ENCODE measurements at places on chromosomes 6 and 20.

GRCh38 chr6:42136508-42137193, 5.8 kb downstream of the C6orf132 start:
- DNase-seq: no peak

GRCh38 chr6:15544321-15544900, 118.4 kb downstream of the DTNBP1 start:
- DNase-seq: no peak

DNA sequence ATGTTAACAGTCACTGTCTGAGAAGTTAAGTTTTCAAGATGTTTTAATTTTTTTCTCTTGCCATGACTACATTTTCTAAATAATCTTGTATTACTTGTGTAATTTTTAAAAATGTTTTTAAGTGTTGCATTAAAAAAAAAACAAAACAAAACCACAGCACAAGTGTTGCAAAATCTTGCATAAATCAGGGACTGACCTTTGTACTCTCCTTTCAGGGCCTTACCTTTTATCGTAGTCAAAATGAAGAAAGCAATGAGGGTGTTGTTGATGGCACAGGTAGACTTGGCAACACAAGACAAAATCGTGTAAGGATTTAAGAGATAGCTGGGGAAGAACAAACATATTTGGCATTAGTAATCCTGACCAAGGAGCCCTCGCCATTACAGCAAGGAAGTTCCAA, 42.5 kb downstream of the PIGU start:
- DNase-seq: no peak

GRCh38 chr20:7775072-7775471, 165.2 kb downstream of the HAO1 start:
- no peak for DNase-seq

DNA sequence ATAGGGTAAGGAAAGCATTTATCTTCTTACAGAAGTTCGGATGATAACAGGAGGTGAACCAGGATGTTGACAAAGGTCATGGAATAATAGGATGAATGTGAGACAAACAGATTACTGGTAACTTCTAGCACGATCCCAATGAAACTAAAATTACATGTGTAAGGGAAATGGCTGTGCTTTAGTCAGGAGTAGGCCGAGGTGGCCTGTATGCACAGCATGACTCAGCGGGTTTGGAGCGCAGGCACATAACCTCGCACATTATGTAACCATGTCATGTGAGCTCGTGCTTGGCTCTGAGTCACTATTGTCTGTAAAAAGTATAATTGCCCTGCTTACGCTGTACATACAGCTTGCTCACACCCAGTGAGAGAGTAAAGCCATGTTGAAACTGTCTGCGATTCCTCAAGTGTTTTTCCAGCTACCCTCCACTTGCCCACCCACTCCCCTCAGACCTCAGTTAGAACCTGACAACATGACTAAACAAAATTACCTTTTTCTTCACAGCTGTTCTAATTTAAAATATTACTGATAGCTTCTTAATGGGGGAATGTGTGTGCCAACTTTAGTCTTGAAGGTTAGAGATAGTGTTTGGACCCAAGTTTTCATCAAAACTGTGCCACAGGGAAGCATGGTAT, 8.2 kb downstream of the CYB5R4 start:
- DNase-seq: no peak
